ENCODE measurements at places on chromosomes 12 and 14.
A peak's percentile ranks its signal among the peaks of the same experiment; 100 is the strongest.

GRCh38 chr12:104930388-104931326, 27.4 kb downstream of the SLC41A2 start:
- DNase-seq, result peak; percentile 92

DNA sequence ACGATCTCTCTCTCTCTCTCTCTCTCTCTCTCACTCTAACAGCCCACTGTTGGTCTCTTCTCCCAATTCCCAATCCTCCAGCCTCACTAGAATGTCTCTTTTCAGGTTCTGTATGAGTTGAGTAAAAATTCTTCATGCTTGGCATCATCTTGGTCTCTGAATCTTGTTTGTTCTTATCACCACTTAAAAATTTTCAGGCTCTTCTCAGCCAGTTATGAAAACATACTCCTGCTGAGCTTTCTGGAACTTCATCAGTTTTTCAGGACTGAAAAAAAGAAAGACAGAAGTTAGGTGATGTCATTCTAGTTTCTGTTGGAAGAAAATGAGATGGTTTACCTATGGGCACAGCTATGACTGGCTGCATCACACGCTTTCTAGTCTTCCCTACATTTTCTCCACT, 11.5 kb upstream of the IL22 start:
- no peak for DNase-seq

DNA sequence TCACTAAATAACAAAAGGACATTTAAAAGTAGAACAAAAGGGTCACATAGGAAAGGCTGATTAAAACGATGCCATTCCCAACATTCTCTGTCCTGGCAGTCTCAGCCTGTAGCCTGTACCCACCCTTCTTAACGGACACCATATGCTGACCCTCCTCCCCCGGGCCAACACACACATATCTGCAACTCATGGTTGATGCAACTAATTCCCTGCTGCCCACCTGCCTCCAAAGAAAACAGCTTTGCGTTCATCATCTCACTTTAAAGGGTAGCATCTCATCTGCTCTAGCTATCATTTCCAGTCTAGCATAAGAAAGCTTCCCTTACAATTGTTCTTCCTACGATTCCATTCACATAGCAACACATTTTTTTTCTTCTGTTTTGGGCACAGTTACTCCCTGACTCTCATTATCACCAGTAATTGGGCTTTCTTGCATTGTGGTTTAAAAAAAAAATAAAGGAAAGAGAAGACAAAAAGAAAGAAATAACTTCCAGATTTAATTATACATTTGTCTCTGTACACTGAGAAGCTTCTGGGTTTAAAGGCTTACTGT, 92.9 kb downstream of the KCNC2 start:
- no peak for DNase-seq

DNA sequence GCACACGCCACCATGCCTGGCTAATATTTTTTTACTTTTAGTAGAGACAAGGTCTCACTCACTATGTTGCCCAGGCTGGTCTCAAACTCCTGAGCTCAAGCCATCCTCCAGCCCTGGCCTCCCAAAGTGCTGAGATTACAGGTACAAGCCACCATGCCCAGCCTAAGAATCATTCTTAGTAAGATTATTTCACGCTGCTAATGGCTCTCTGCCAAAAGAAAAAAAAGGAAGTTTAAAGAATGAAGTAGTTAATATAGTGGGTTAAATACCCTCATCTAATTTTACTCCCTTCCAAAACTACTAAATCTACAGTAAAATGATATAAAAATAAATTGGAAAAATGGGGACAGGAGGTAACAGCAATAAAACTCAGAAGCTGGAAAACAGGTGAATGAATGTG, 2.6 kb downstream of the ETFRF1 start:
- no peak for DNase-seq

DNA sequence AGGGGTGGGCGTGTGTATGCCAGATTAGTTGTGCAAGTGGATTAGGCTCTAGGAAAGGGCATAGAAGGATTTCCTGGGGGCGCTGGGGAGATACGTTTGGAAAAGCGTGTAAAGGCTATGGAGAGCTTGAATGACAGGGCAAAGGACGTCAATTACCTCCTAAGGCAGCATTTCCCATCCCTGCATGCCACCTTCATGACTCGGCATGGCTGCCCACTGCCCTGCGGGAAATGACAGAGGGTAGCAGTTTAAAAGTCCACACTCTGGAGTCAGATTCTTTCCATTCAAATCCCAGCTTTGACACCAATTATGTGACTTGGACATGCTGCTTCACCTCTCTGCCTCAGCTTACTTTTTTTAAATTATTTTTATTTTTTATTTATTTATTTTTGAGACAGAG, 14.8 kb upstream of the TMEM229B start:
- no peak for DNase-seq

DNA sequence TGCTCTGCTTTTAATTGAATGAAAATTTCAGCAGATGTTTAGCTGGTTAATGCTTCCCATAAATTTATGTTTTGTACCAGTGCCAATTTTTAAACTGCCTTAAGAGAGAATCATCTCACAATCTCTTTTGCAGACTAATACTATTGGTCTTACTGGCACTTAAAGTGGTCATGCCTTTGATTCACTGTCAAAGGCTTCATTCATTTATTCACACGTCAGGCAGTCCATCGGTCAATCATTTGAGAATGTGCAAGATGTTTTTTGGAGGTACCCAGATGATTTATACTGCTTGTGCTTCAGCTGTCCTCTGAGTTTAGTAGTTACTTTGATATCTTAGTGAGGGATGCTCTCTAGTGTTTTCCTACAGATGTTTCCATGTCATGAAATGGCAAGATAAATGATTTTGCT, 83.4 kb downstream of the NAV3 start:
- DNase-seq, result no peak

GRCh38 chr14:80587096-80587724, 354.3 kb downstream of the CEP128 start:
- DNase-seq, result peak; percentile 80

- DNase-seq, result no peak
Observed at GRCh38 chr12:56678852-56679251, 9.2 kb downstream of the PTGES3 start.

DNA sequence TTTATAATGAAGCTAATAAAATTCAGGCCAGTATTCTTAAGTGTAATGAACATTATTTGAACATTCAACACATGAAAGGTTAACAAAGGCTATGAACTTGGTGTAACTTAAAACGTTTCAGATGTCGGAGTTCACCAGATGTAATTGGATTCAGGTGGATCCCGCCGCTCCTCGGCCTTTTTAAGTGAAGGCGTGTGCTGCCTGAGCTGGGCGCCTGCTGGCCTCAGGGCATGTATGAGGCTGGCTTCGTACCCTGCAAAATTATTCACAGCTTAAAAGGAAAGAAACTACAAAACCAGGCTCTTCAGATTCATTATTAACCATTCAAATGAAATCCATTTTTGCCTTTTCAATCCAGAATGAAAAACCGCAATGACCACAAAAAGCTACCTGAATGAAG, 69.9 kb downstream of the WIF1 start:
- no peak for DNase-seq

GRCh38 chr14:20757965-20758364, 10.2 kb upstream of the EDDM3B start:
- peak; percentile 38 for DNase-seq

DNA sequence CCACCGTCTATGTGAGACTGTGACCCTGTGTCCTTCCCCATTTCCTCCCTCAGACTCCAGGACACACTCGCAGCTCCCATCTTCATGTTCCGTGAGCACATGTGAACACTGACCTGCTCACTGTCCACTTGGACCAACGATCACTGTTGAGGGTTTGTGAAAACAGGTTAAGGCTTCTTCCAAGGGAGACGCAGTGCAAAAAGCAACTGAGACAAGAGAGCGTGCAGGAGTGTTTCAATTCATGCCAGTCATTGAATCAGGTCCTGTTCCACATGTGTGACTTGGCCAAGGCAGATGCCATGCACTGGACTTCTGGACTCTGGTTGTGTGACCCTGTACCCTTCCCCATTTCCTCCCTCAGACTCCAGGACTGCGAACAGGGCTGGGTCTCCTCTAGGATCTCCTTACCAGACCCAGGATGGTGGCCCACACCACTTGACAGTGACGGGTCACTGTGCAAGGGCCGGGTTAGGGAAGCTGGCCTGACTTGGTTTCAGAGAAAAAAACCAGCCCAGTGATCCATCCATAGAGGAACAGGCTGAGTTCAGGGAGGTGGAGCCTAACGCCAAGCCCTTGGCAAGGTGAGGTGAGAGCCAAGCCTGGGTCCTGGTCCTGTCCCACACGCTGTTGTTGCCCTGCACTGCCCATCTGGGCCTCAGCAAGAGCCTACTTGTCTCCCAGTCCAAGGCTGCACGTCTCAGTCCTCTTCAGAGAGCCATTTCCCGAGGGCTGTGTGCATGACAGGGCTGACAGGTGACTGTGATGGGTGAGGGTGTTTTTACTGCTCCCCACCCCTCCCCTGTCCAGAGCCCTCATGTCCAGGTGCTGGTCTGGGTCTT, 5.7 kb upstream of the KRT5 start:
- no peak for DNase-seq

DNA sequence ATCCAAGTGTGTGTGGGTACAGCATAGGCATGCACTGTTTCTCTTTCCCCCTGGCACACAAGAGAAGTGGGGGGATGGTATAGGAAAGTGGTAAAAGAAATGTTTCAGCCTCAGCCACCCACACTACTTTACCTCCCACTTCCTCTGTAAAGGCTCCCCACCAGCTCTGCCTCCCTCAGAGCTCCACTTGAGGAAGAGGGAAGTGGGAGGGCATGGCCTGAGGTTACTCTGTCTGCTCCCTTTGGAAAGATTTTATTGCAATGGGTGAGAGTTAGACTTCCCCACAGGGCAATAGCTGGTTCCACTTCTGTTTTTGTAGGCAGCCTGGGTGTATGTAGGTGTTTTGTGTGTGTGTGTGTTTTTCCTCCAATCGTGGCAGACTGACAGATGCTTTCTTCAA, 145.3 kb downstream of the SSPN start:
- no peak for DNase-seq

- DNase-seq, result peak; percentile 23
Observed at GRCh38 chr14:22268875-22269274, 320.1 kb downstream of the DAD1 start.

- DNase-seq, result no peak
Observed at GRCh38 chr14:67237591-67237990, 3.6 kb upstream of the PALS1 start.

- DNase-seq, result no peak
Observed at GRCh38 chr12:1576410-1577241, 17.8 kb downstream of the FBXL14 start.

DNA sequence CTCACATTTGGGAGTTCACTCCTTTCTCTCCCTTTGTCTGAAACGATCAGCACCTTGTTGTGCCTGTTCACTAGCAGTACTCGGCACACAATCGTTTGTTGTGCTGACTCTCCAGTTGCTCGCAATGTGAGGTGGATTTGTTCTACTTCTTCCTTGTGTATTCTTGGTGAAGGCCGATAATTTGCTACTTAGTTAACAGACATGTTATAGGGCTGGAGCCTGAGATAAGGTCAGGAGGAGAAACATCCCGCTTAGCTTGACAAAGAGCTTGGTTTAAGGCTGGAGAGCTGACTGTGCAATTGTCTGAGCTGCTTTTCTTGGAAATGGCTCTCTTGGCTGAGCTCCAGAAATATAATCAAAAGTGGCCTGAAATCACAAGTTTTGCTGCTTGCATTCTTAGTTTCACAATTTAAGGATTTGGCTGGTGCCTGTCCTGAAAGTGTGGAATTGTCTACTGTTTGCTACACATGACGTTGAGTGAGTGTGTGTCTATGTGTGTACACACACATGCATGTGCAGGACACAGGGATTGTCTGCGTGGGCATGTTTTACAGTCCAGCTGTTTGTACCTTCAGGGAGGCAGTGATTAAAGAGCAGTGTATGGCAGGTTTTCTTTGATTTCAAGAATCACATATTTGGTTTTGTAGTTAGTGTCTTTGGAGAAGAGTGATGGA, 77.7 kb downstream of the ARF6 start:
- peak; percentile 48 for DNase-seq

DNA sequence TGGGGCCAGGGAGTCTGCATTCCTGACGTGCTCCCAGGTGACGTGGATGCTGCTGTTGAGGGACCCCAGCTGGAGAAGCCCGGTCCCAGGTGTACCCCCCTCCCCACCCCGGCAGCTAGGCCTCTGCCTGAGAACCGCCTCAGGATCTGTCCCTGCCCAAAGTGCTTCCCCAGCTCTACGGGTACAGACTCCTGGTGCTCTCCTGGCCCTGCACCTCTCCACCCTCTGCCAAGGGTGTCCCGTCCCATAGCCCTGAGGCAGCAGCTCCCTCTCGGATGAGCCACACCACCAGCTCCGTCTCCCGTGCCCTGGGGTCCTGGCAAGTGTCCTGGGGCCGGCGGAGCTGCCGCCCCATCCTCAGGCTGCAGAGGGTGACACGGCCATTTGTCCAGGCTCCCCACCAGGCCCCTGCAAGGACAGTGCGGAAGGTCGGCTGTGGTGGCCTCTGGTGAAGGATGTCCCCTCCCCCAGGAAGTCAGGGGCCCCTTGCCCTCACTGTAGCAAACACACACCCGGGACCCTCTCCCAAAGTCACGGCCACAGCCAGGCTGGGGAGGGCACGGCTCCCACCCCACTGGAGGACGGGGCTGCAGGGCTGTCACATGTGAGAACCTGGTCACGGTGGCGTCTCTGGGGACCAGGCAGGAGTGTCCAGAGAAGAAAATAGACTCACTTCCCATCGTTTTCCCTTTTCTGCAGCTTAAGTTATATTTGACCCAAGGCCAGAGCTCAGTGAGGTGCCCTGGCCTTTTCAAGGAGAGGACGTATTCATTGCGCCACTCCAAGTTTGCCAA, 74.4 kb upstream of the FBRSL1 start:
- no peak for DNase-seq
